ENCODE measurements at places on chromosomes 7 and 10.

- peak; percentile 20 for DNase-seq
These were observed 50.6 kb downstream of the MGMT start for GRCh38 chr10:129517680-129518057.

GRCh38 chr7:106522696-106523095 is 138.3 kb downstream of the CCDC71L start:
- no peak for DNase-seq

DNA sequence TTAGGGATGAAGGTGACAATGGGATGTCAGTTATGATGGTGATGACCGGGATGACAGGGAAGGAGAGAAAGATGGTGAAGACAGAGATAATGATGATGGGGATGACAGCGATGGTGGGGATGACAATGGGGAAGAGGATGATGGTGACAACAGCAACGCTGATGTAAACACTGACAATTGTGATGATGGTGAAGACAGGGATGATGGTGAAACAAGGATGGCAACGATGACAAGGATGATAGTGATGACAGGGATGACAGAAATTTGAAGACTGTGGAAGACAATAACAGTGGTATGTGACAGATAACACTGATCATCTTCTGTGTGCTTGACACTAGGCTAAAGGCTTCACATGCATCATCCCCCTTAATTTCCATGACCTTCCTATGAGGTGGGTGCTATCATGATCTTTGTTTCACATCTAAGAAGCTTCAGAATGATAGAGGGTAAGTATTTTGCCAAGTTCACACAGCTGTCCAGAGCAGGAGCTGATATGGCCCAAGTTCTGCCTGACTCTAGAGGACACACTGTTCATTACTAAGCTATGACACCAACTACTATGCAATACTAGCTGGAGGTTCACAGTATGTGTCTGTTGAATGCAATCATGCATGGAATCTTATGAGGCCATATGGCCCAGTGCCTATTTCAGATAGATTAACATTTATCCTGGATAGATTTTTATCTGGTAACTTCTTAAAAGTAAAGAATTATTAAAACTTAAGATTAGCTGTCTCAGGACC is 105.6 kb downstream of the RNLS start:
- no peak for DNase-seq

- DNase-seq: no peak
These were observed 455.3 kb downstream of the PLXDC2 start for GRCh38 chr10:20271490-20271889.

- DNase-seq: no peak
These were observed 62.6 kb downstream of the IKZF1 start for GRCh38 chr7:50367100-50367499.

DNA sequence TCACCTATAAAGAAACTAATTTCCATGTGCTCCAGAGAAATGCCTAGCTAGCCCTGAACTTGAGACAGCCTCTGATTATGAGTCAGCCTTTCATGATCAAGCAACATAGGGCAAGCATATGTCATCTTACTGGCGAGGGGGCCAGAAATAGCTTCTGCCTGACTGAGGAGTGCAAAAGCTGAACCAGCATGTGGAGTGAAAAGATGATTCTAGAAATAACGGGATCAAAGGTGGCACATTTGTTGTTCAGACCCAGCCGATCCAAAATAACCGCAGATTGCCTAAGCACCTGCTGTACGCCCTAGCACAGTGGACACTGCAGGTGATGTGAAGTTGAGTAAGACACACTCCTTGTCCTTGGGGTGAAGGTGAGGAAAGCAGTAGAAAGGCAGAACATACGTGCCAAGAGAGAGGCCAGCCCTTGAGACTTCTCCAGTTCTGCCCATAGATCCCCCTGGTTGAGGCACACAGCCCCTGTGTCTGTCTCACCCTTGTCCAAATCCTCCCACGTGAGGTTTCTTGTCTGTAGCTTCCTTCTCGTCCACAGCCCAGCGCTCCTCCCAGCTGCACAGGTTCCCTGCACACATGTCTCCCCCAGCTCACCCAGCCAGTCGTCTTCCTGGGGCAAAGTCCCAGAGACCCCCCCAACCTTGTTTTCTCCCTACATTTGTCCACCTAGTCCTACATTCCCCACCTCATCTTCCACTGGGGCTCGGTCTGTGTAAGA is 2.8 kb upstream of the BCL7B start:
- no peak for DNase-seq

DNA sequence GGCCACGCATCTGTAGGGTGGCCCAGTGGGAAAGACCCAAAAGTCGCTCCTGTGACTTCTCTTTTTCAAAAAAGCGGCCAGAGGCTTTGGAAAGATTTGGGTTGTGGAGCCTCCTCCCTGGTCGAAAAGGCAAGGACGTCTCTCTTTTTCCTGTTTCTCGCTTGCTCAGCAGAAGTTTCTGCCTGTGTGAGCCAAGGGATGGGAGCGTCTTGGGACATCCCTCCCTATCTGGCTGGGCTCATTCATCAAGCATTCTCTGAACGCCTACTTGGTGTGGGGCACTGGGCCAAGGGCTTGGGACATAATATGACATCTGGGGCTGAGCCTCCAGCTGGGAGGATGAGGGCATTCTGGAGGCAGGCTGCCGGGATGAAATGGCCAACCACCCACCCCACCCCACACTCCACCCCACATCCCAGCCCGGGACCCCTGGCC is 120.9 kb downstream of the C10orf105 start:
- no peak for DNase-seq
